ENCODE measurements at places on chromosomes 3 and 15. TPM values are rescaled to one million over a fixed set of nuclear protein-coding genes. Genes with fewer than 3 reads are reported as not detected.

DNA sequence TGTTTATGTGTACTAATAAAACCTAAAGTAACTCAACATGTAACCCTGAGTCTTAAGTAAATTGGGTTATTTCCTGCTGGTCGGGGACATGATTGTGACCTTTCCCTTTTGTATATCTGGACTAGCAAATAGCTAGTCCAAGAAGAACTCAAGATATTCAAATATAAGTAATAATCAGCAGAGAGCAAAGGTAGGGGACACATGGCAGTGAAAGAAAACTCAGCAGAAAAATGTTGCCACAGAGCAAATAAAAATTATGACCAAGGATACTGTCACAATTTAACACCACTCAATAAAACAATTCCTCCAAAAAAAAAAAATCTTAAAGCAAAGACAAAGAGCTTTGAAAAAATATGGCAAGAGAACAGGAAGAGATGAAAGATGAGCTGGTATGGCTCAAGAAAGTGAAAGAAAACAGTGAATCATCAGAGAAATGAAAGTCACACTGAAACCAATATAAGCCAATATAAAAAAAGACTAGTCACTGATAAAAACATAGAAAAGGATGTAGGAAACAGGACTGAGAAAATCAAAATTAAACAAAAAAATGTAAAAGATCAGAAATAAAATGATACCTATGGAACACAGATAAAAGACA lies 43.4 kb downstream of the HLTF start:
- H3K4me3 ChIP-seq, result no peak overlapping the region
- H3K27me3 ChIP-seq, result no peaks in the 10 kb centered on the region
- no peaks in the 10 kb centered on the region for H3K4me1 ChIP-seq
- H3K27ac ChIP-seq, result peak overlapping the region; percentile 48
- DNase-seq, result no peak
- peaks cover 93% of the 10 kb centered on the region for H3K36me3 ChIP-seq

DNA sequence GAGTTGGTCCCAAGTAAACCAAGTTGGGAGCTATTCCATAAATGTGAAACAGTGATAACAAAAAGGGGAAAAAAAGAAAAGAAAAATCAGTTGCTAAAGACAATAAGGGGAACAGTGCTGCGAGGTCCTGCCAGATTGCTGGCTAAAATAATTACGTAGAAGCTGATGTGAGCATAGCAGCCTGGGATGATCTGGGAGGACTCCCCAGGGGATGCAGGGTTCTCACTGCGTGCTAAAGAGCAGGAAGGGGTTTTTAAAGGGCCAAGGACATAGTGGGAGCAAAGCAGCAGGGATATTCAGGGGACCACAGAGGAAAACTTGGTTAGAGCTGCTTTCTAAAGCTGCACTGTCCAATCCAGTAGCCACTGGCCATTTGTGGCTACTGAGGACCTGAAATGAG lies 133.0 kb upstream of the UMPS start:
- H3K27ac ChIP-seq, result peak overlapping the region; percentile 8
- no peaks in the 10 kb centered on the region for H3K36me3 ChIP-seq

DNA sequence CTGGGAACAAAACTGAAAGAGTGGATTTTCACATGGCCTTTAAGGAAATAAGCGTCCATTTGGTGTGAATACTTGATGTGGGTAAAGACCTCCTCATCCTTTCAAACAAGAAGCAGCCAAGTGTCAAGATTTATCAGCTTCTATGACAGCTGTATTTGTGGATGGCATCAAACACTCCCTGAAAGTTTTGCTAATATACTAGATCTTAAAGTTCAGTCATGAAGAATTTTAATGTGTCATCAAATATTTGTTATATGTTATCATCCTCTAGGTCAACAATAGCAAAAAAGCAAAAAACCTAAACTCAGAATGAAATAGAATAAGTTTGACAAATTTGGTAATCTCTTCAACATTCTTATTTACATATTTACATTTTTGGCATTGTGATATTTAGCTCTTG lies 29.1 kb upstream of the LYSMD4 start:
- no peak overlapping the region for H3K4me3 ChIP-seq
- DNase-seq, result no peak
- H3K27ac ChIP-seq, result no peak overlapping the region

DNA sequence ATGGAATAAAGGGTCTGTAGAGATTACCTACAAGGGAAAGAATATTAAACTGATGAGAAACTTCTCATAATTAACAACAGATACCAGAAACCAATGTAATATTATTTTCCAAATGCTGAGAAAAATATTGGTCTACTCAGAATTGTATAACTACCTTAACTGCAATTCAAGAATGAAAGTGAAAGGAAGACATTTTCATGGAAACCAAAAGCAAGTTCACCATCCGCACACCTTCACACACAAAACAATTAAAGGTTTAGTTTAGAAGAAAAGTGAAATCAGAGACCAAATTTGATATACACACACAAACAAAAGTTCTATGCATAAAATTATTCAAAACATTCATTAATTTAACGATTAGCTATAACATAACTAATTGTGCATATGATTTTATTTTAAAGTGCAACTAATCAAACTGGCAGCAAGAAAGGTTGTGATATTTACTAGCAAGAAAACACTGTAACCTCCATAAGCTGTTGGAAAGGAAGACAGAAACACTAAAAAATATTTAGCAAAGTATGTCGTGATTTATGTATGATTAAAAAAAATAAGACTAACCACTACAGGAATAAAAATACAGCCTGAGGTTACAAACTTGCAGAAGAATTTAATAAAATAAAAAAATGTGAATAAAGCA lies 395.5 kb downstream of the FGF12 start:
- no peak overlapping the region for H3K27ac ChIP-seq
- DNase-seq, result no peak
- H3K27me3 ChIP-seq, result no peaks in the 10 kb centered on the region
- H3K4me1 ChIP-seq, result no peaks in the 10 kb centered on the region
- H3K36me3 ChIP-seq, result no peaks in the 10 kb centered on the region
- H3K4me3 ChIP-seq, result peak overlapping the region; percentile 18

- H3K27ac ChIP-seq, result no peak overlapping the region
- H3K4me1 ChIP-seq, result no peaks in the 10 kb centered on the region
- DNase-seq, result no peak
- no peaks in the 10 kb centered on the region for H3K36me3 ChIP-seq
- H3K4me3 ChIP-seq, result no peak overlapping the region
- no peaks in the 10 kb centered on the region for H3K27me3 ChIP-seq
Measured at GRCh38 chr3:41288785-41289184, 89.5 kb downstream of the CTNNB1 start.

DNA sequence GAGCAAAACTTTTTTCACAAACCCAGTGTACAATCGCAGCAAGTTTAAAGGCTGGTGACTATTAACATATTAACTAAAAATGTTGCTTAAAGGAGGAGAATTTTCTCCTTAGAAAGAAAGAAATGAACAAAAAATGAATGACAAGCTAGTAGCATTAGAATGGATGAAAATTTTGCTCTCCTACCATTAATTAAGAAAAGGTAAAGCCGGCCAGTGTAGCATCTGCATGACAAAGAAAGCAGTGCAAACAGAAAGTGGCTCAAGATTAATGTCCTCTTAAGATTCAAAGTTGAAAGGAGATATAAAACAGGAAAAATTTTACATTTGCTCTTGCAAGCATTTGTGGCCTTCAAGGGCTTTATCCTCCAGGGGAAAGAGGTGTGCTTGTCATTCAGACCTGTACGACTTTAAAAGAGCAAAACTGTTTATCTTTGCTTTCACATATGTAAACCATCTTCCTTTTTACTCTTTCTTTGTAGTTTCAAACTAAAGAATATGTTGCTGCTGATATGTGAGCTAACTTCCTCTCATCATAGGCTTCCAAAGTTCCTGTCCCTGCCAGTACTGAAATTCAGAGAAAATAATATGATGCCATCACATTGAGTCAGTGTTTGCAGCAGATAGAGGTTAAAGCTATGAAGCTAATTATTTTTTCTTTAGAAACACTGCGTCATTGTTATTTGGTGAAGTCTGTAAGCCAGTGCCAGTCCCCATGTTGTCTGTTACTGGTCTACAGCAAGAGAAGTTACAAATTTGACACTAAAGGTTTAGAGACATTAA lies 439.1 kb upstream of the GRM7 start:
- no peak overlapping the region for H3K27ac ChIP-seq
- H3K4me1 ChIP-seq, result no peaks in the 10 kb centered on the region
- no peaks in the 10 kb centered on the region for H3K27me3 ChIP-seq

DNA sequence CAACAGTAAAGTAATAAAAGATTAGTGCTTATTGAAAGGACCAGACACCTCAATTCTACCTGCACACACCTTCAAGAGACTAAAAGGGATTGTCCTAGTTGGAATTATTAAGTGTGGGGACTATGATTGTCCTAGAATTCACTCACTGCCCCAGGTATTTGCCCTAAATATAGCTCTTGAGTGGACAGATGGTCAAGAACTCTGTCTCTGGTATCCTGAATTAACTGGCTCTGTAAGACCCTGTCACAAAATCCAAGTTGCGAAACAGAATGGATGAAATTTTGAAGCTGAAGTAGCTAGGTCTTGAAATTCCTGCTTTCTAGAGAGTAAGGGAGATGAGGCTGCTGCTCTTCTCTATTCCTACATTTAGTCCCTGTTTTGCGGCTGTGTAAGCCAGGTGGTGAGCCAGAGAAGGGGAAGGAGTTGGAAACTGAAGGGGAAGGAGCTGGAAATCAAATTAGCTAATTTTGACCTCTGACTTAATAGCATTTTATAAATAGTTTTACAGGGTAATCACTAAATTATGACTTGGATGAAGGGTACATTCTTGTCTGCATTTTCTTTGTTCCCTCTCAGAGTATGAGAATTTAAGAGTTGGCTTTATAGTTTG lies 34.5 kb downstream of the KBTBD12 start:
- no peaks in the 10 kb centered on the region for H3K36me3 ChIP-seq
- no peak for DNase-seq
- H3K4me3 ChIP-seq, result no peak overlapping the region
- H3K4me1 ChIP-seq, result peaks cover 17% of the 10 kb centered on the region
- H3K27ac ChIP-seq, result no peak overlapping the region

Gene TUBGCP5
- 13.3 TPM for total RNA-seq

Gene MORC1
- total RNA-seq, result not detected

Gene SEMA7A
- total RNA-seq, result 1.3 TPM

Gene RTP3
- total RNA-seq, result not detected

Gene TMEM41A
- total RNA-seq, result 12.1 TPM

Gene FBXO40
- 238 TPM for total RNA-seq
